ENCODE measurements at places on chromosomes 2 and 18. TPM values are rescaled to one million over a fixed set of nuclear protein-coding genes. Genes with fewer than 3 reads are reported as not detected.

Gene COPS9
- 206 TPM for total RNA-seq

Gene UBE2F
- total RNA-seq = 66.7 TPM

Gene MALL
- 6.7 TPM for total RNA-seq

Gene GPR45
- not detected for total RNA-seq

Measured in bronchus fibroblast of lung (primary cell).